Activated CD4-positive, alpha-beta T cell treated with anti-CD3 and anti-CD28 coated beads for 24 hours (primary cell): ENCODE measurements at places on chromosomes 2 and 18.

DNA sequence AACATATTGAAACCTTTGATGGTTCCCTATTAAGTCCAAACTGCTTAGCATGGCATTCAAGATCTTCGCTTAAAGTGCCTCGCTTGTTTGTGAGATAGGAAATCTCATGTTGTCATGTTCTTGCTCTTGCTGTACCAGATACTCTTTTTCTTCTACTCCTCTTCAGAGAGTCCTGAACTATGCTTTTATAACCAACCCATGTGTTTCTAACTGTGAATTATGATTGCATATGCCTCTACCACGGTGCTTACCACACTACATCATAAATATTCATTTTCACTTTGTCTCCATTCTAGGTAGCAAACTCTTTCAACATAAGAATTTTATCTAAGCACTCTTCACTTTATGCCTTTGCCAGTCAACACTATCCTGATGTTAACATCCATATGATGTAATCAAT lies 23.6 kb downstream of the STAT4 start:
- no peak for DNase-seq

DNA sequence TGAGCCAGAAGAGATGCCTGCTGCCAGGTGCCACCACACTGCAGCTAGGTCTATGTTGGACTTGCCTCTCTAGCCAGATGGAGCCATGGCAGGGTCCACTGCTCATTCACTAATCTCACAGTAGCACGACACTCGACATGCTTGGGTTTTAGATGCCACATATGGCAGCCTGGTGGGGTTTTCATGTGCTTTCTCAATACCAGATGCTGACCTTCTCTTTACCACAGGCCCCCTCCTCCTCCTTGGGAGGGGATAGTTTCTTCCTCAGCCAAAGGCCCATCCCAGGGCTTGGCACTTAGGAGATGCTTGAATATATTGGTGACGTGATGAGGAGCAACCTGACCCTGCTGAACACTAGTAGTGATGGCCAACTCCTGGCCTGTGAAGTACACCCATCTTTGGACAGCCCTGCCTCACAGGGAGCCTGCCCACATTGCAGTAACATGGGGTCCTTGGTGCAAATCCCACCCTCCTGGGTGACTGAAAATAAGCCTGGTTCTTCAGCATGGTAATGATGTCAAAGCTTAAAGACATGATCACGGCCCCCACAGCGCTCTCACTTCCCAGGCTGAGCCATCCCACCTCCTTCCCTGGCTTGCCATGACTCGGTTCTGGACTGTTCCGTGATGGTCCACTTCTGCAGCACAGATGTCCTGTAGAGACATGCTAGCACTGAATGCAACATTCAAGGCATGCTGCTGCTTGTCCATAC lies 227.5 kb downstream of the SH3RF3 start:
- DNase-seq = no peak

DNA sequence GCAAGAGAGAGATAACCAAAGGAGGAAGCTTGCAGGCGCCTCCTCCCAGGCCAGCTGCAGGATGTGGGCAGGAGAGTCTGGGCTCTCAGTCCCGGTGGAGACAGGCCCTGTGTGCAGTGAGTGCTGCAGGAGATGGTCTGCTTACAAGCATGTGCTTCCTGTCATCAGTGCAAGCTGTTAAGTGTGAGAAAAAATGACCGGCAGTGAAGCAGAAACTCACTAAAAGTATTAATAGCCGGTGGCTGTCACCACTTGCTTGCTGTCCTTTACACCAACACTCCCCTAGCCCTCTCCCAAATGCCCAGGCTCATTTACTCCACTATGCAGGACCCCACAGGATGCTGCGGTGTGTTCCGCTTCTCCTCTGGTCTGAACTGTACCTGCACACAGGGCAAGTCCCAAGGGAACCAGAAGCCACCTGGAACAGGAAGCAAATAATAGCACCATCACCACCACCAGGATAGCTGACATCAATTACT lies 435.6 kb upstream of the HS6ST1 start:
- DNase-seq = no peak

DNA sequence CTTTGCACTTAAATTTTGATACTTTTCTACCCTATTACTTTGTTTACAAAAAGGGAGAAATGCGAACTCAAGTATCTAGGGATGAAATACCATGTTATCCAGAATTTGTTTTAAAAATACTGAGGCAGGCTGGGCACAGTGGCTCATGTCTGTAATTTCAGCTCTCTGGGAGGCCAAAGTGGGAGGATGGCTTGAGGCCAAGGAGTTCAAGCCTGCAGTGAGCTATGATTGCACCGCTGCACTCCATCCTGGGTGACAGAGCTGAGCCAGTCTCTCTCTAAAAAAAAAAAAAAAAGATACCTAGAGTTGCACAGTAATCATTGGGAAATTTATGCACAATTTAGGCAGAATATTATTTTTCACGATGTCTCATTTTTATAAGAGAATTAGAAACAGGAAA lies 12.4 kb upstream of the VAPA start:
- no peak for DNase-seq

DNA sequence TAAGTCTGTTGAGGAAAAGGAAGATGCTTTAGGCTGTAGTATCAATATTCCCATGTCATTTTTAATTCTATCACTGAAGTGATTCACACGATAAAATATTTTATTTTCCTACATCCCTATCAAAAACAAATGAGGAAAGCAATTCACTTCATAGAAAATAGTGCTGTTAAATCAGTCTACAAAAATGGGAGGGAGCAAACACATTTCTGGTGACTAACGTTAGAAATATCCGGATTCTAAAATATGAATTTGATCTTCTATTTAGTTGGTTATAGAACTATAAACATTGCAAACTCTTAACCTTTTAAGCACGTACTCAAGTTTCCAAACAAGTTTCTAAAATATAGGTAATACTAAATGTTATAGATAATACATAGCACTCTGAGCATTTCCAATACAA lies 20.8 kb downstream of the ATF2 start:
- no peak for DNase-seq

- DNase-seq = no peak
Measured at GRCh38 chr2:54432251-54433015, 23.7 kb upstream of the SPTBN1 start.

DNA sequence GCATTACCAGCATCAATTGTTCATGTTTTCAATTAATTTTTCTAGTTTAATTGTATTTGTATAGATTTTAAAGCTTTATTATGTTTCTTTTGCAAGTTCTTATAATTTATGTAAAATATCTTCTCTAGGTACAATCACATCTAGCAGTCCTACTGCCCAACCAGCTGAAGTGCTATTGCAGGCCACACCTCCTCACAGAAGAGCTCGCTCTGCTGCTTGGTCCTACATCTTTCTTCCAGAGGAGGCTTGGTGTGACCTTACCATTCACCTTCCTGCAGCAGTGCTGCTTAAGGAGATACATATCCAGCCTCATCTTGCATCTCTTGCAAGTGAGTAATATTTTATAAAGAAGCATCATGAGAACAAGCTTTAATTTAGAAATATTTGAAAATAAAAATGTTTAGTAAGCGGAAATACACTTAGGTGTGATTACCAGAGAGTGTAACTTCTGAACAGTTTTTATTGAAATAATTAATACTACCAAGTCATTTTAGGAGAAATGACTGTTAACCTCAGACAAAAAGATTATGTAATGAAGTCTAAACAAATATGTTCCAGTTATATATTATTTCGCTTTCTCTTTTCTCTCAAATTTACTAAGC lies 122.9 kb upstream of the TTC27 start:
- DNase-seq = no peak

GRCh38 chr2:149169656-149170055 lies 131.2 kb downstream of the LYPD6B start:
- DNase-seq = no peak

DNA sequence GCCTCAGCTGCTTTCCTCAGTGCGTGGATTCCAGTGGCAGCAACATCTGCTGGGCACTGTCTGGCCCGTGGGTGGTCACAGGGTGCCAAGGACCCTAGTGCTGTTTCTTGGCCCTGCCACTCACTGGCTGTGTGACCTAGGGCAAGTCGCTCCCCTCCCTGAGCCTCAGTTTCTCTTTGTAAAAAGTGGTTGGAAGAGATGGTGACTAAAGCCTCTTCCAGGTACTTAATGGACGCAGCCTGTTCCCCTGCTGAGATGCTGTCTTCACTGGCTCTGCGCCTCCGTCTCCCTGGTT lies 42.2 kb downstream of the ATOH8 start:
- DNase-seq = no peak

- no peak for DNase-seq
Measured at GRCh38 chr2:226304308-226304707, 495.3 kb downstream of the IRS1 start.

- DNase-seq = no peak
Measured at GRCh38 chr2:217742276-217742675, 260.5 kb downstream of the TNS1 start.

DNA sequence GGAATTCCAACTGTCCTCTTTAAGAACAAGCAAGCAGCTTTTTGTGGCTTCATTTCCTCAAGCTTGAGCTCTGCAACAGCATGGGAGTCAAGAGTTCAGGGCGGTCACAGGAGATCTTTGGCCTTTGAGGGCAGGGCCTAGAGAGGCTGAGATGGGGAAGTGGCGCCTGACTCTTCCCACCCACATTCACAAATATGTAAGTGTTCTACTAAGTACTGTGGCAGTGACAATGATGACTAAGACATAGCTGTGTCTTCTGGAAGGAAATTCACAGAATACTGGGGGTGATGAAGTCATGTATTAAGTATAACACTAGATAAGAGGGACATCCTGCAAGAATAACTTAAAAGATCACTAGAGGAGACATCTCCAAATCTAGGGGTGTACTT lies 15.0 kb downstream of the RND3 start:
- no peak for DNase-seq

- DNase-seq = no peak
Measured at GRCh38 chr2:54455131-54455562, 980 bp upstream of the SPTBN1 start.

GRCh38 chr2:192190474-192190873 lies 4.3 kb downstream of the TMEFF2 start:
- no peak for DNase-seq
